ENCODE measurements at places on chromosomes 16 and 17.

DNA sequence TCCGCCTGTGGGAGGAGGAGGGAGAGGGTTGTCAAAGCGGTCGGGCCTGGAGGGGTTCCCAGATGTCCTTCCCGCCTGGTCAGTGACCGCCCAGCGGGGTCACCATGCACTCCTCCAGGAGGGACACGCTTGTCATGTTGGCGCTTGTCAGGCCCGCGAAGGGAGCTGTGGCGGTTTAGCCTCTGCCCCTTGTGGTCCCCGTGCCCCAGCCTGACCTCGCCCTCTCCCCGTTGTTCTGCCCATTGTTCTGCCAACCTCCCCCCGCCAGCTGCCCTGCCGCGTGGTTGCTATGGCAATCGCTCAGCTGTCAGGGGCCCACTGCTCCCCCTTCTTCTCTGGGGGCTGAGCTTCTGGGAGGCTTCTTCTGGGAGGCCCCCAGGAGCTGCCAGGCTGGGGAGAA, 146.4 kb upstream of the CIBAR2 start:
- DNase-seq: no peak

DNA sequence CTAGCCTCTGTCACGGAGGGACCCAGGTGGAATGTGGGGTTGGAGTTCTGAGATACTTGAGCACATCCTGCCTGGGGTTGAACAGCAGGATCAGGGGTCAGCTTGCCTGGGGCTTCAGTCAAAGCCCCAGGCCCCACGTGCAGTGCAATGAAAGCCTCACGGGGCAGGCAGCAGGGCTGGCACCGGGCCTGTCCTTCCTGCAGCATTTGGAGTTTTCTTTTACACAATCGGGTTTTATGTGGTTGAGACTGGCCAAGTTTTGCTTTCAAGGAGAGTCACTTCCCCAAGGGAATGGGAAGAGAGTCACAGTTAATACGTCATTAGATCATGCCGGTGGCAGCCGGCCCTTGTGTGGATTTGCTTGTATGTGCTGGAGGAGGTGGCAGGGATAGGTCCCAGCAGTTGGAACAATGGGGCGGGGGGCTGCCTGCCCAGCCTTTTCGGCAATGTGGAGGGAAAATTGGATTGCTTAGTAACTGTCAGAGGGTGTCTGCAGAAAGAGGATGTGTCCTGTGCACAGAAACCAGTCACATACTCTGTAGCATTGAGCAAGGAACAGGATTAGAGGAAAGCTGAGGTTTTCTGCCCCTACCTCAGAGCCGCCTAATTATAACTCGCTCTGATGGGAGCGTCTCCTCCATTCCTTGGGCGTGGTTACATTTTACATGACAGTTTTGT, 4.5 kb downstream of the RMI2 start:
- DNase-seq: no peak

DNA sequence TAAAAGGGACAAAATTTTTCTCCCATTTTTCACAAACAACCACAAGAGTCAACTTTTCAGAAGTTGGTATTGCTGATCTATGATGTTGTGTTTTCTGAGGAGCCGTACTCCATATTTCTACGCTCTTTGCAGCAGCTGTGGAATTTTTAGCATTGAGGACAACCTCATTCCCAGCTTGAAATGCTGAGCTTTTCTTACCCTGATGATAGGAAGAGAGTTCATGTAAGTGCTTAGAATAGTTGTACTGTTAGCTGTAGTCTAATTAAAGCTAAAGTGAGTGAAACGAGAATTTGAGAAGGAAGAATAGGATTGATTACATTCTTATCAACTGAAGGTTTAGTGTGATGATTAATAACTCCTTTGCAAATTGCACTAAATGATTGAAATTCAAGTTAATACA, 72.3 kb downstream of the NF1 start:
- no peak for DNase-seq

- DNase-seq: no peak
Measured at GRCh38 chr17:69581061-69581961, 166.8 kb downstream of the MAP2K6 start.

GRCh38 chr16:86285938-86286921, 224.1 kb upstream of the FOXF1 start:
- DNase-seq: no peak

GRCh38 chr16:79162977-79163376, 437.6 kb downstream of the MAF start:
- no peak for DNase-seq
